Activated B cell treated with CpG ODN at 0.5 μM for 24 hours (primary cell): ENCODE measurements at places on chromosomes 13 and 19.

DNA sequence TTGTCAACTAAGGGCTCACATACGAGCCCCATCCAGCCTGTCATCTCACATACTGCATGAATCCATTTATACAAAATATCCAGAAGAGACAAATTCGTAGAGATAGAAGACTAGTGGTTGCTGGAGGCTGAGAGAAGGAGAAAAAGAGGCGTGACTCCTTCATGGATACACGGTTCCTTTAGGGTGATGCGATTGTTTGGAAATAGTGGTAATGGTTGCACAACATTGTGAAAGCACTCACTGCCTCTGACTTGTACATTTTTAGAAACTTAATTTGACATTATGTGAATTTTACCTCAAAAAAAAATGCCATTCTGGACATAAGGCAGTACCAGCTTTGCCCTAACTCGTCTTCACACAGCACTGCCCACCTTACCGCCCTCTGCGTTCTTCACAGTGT lies 27.3 kb downstream of the IGFL1 start:
- DNase-seq, result no peak

DNA sequence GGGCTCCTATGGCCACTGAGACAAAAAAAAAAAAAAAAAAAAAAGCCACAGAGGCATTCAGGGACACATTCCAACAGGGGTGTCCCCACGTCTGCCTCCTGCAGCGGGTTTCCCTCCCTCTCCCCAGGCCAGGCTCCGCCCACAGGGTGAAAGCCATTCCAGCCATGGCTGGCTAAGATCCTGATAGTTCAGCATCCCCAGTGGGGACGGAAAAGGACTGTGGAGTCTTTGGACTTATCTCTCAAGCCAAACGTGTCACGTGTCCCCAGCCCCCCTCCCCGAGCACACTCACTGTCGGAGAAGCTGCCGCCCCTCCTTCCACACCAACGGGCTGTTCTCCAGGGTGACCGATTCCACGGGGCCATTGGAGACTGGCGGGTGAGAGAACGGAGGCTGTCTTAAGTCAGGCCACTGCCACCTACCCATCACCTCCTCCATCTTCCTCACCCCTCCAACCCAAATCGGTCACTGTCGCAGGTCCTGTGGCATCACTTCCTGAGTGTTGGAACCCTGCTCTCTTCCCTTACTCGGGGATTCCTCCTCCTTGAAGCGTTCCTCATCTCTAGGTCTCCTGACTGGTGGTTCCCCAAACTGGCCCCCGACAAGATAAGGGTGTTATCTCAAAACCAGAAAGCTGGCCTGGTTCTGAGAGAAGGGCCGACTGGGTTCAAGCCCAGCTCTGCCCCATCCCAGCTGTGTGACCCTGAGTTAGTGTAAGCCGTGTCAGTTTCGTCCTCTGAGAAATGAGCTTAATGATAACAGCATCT lies 9.1 kb upstream of the FKRP start:
- no peak for DNase-seq

GRCh38 chr13:31022288-31022895 lies 89.9 kb downstream of the TEX26 start:
- no peak for DNase-seq

DNA sequence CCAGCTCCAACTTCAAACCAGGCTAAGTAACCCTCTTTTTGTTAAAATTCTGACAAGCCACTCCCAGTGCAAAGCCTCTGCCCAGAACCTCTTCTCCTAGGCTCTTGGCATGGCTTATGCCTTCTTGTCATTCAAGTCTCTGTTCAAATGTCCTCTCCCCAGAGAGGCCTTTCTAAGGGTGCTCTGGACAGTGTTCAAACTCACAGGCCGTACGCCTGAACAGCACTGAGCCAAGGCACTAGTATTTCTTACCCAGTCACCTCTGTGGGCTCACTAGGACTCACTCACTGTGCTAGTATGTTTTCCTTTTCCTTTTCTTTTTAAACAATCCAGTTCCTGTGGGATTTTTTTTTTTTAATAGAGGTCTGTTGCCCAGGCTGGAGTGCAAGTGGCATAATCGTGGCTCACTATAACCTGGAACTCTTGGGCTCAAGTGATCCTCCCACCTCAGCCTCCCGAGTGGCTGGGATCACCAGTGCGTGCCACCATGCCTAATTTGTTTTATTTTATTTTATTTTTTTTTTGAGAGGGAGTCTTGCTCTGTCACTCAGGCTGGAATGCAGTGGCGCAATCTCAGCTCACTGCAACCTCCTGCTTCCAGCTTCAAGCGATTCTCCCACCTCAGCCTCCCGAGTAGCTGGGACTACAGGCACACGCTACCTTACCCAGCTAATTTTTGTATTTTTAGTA lies 2.3 kb upstream of the ASF1B start:
- DNase-seq, result no peak

DNA sequence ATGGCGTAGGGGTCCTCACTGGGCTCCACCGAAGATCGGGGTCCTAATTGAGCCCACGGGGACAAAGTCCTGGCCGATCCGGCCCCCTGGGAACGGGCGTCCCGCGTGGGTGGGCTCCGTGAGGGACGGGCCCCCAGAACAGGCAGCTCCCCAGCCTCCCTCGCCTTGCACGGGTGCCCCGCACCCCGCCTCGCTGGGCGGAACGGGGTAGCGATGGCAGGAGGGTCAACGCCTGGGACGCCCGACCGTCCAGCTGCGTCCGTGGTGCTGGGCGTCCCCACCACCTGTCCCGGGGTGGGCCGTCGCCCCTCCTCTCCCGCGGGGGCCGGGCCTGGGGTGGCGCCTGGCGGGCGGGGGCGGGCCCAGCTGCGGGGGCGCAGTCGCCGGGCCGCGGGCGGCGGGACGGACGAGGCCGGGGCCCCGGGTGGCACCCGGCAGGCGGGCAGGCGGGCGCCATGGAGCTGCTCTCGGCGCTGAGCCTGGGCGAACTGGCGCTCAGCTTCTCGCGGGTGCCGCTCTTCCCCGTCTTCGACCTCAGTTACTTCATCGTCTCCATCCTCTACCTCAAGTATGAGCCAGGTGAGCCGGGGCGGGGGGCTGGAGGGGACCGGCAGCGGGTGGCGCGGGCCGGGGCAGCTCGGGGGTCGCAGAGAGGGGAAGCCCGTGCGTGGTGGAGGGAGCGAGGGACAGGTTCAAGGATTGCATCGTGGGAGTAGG lies at the start of gene TMEM38A:
TSS of gene TMEM38A (plus strand) at position 377 of the 717 bp plus-strand sequence. CDS start at position 456, 79 bp downstream.
- DNase-seq, result peak; percentile 66

- DNase-seq, result no peak
These were observed 165.2 kb downstream of the URI1 start for GRCh38 chr19:30107251-30107650.

DNA sequence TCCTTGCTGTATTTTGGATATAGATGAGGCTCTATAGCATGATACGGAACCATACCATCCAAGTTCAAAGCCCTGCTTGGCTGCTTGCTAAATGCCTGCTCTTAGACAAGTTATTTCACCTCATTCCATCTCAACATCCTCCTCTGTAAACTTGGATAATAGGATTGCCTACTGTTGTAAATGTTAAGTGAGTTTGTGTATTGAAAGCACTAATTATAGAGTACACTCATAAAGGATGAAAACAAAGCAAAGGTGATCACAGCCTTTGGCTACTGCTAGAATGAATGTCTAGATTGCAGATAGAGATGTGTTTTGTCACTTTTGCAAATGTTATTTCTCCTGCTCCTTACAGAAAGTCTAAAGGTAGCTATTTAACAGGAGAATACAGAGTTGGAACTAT lies 34.3 kb upstream of the STARD13 start:
- DNase-seq, result no peak

GRCh38 chr19:35293808-35294207 lies 1.8 kb downstream of the MAG start:
- no peak for DNase-seq

DNA sequence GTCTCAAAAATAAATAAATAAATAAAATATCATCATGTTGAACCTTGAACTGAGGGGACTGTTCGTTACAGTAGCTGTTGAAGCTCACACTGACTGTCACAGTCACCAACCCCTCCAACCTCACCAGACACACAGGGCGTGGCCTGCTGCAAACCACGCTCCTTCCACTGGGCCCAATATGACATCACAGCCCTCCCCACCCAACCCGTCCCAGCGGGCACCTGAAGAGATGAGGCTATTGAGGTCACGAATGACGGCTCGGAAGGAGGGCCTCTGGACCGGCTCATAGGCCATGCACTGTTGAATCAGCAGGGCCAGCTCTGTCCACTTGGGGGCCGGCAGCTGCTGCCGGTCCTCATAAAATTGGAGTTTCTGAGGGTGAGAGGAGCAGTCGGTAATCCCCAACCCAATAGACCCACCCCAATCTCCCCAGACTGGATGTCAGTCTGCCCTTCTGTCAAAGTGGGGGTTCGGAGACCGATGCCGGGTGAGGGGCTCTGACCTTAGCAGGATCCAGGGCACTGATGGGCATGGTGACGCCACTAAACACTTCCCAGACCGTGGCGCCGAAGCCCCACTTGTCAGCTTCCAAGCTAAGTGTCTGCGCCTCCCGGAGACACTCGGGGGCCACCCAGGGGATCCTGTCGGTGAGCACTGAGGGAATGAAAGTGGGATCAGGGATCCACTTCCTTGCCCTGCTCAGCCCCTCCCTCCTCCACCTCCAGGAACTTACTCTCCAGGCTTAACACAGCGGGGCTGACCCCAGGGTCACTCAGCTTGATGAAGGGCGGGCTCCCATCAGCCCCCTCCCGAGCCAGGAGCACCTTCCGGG lies 13.2 kb downstream of the JAK3 start:
- no peak for DNase-seq

GRCh38 chr19:33679696-33680095 lies 57.9 kb downstream of the CHST8 start:
- no peak for DNase-seq

DNA sequence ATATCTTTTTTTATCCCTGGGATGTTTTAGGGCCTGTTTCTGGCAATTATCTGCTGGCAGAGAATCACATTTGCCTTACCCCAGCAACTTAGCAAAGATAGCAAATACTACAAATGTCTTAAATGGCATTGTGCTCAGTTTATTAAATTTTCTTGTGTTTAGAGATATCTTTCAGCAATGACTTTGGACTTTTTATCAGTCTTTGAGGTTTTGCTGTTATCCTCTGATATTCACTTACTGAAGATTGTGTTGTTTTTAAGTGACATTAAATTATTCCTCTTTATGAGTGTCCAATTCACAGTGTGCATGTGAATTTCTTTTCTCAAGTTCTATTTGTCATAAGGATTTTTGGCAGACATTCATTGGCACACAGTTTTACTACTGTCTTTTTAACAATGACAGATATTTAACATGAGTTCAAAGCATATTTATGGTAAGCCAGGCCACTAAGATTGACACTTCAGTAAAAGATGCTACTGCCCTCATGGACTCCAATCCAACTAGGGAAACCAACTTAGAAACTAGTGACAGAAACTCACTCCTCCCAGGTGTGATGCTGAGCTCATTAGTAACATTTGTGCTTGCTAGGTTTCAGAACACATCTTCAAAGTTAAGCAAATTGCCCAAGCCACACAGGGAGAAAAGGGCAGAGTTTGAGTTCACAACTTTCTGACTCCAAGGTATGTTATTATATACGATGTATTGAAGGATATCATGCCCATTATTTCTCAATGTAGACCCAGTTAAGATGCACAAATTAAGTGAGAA lies 481.9 kb downstream of the GPC6 start:
- DNase-seq, result no peak

- no peak for DNase-seq
These were observed 213.3 kb upstream of the MIR17HG start for GRCh38 chr13:91133941-91134802.

DNA sequence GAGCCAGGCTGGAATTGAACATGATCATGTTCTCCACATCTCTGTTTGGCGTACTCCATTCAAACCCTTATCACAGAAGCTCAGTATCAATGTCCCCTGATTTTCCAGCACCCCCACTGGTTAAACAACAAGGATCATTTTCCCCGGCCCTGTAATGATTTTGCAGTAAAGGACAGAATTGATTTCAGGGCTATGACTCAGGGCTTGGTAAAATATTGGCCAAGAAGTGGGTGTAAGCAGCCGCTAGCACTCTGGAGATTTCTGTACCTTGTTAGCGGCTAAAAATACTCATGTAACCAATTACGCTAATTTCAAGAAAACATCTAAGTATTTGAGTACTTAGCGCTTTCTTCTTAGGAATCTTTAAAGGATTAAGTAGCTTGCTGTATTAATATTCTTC lies 69.5 kb upstream of the FNDC3A start:
- no peak for DNase-seq

- peak; percentile 83 for DNase-seq
These were observed 3.4 kb downstream of the TPGS1 start for GRCh38 chr19:510606-511100.

DNA sequence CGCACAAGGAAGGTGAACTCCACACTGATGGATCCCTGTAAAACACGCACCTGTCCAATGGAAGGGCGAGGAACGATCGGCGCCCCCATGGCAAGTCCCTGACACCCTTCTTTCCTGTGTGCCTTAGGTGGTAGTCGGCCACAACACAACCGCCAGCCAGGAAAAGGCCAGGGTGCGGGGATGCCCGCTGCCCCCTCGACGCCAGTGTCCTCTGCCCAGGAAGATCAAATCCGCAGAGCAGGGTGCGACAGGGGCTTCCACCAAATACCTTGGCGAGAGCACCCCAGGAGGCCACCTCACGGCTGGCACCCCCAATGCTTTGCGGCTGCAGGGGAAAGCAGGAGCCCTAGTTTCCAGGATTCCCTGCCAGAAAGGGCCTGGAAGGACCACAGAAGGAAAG lies 91.2 kb downstream of the ZNF254 start:
- DNase-seq, result no peak

DNA sequence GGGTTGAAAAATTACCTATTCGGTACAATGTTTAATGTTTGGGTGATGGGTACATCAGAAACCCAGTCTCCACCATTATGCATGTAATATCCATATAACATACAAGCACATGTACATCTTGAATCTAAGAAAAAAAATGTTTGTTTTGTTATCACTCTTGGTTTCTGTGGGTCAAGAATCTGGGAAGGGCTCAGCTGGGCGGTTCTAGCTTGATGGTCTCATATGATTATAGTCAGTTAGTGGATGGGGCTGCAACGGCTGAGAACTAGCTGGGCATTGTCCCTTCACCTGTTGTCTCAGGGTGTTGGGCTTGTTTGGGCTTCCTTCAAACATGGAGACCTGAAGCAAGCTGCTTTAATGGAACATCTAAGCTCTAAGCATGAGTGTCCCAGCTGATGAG lies 4.7 kb downstream of the ADGRE3 start:
- no peak for DNase-seq

- no peak for DNase-seq
These were observed 311.7 kb downstream of the TBC1D4 start for GRCh38 chr13:75170311-75170710.

GRCh38 chr13:45068036-45069001 lies 52.0 kb upstream of the GTF2F2 start:
- no peak for DNase-seq

DNA sequence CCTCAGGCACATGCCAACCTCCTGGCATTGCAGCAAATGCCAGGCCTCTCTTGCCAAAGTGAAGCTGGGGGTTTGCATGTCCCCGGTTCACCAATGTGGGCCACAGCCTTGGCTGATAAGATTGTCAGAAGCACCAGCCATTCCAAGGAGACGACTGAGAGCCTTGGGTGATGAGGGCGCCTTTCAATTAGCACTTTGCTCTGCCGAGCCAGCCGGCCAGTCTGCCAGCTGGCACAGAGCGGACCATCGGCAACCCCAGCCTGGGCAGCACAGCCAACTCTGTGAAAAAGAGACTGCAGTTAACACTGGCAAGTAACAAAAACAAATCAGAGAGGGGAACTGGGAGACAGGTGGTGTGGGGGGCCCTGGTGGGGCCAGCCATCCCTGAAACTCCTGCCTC lies 67.3 kb downstream of the EFNB2 start:
- DNase-seq, result no peak
